ENCODE measurements at places on chromosomes 6 and 20.
A peak's percentile ranks its signal among the peaks of the same experiment; 100 is the strongest.

DNA sequence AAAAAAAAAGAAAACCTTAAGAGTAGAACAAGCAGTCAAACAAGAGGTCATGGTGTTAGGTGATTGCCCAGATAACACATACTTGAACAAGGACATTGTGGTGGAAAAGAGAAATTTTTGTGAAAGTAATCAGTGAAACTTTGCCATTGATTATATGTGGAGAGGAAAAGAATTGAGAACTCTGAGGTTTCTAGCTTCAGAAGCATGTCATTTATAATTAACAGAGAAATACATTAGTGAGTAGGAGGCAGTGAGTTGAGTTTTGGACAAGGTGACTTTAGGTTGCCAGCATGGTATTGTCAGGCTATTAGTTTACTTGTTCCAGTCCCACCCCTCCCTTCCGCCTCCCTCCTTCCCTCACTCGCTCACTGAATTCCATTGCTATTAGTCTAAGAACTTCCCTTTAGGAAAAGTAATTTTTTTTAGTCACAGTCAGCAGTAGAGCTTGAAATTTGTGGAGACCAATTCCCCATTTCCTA, 17.2 kb downstream of the TAB2 start:
- peak; percentile 83 for DNase-seq

- DNase-seq: peak; percentile 2
These were observed 52.7 kb upstream of the ELMO2 start for GRCh38 chr20:46458866-46459750.

DNA sequence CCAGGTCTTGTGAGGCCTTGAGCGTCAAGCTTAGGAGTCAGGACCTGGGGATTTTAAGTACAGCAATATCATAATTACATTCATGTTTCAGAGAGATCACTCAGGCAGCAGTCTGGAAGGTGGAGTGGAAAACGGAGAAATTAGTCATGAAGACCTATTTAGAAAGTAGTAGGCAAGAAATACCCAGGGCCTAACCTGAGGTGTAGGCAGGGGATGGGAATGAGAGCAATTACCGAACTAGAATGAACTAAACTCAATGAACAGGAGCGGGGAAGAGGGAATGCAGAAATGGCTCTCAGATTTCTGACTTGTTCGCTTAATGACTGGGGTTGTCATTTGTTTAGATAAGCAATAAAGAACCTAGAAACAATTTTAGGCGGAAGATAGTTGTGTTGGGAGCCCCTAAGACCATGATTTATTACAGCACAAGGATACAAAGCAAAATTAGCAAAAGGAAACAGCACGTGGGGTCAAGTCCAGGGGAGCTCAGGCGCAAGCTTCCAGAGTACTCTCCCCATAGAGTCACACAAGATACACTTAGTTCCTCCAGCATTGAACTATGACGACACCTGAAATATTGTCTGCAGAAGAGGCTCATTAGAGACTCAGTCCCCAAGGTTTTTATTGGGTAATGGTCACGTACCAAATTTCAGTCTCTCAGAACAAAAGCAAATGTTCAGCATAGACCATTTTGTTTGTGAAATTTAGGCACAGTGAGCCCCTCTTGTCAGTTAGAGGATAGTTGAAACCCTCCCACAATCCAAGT, 178.8 kb upstream of the AKAP12 start:
- DNase-seq: no peak

DNA sequence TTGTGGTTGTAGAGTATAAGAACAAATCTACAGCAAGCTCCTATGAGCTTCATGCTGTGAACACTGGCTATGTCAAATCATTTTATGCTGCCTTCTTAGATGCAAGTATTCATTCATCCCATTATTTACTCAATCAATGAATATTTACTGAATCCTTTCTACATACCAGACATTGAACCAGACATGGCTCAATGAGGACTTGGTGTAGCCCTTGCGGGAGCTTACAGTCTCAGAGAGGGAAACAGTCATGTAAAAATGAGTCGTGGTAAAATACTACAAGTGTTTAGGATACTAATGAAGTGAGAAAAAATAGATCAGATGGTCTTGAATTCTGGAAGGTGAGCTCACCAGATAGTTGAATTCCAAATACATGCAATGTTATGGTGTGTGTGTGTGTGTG, 44.8 kb upstream of the ENPP1 start:
- DNase-seq: no peak

GRCh38 chr20:3590164-3590563, 73.0 kb downstream of the GFRA4 start:
- no peak for DNase-seq

- no peak for DNase-seq
These were observed 69.1 kb upstream of the EYA4 start for GRCh38 chr6:133171989-133172604.

DNA sequence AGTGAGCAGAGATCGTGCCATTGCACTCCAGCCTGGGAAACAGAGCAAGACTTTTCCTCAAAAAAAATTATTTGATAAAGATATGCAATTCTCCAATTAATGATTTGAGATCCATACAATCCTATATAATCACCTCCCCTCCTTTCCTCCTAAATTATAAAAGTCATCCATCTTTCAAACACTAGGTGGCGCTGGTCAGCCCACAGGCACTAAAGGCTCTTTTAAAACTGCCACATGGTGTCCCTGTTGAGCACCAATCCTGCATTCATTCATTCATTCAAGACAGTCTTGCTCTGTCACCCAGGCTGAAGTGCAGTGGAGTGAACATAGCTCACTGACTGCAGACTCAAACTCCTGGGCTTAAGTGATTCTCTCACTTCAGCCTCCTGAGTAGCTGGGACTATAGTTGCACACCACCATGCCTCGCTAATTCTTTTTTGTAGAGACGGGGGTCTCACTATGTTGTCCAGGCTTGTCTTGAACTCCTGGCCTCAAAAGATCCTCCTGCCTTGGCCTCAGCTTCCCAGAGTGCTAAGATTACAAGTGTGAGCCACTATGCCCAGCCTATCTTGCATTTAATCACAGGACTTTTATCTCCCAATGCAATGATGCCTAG, 58.7 kb upstream of the SLC2A12 start:
- DNase-seq: peak; percentile 72

GRCh38 chr6:31426395-31427354, 23.3 kb downstream of the MICA start:
- DNase-seq: no peak

DNA sequence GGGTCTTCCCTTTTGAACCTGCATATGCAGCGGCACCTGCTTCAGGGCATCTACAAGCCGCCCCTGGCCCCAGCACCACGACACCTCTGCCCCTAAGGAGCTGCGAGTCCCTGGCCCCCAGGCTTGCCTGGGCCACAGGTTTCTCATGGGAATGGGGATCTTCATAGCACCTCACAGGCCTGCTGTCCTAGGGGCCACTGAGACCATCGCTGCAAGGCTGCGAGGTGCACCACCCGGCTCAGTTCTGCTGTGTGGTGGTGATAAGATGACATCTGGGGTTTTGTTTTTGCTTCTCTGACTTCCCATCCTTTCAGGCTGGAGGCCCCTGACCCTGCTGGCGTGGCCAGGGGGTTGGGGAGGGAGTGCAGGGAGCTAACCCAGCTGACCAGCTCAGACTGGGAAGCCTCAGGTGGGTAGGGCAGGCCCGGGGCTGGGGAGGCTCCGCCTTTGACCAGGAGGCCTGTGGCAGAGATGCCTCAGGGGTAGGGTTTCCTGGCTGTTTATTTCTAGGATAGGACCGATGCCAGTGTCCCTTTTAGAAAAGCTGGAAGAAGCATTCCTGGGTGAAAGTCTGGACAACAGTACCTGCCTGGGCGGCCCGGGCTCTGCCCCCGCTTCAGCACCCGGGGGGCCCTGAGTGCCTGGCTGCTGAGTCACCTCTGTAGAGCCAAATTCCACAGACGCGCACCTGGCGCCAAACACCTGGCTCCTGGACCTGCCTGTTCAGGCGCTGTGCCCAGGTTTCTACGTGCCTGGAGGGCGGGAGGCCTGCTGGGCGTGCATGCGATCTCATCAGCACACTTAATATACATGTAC, 264.7 kb downstream of the DLL1 start:
- no peak for DNase-seq

DNA sequence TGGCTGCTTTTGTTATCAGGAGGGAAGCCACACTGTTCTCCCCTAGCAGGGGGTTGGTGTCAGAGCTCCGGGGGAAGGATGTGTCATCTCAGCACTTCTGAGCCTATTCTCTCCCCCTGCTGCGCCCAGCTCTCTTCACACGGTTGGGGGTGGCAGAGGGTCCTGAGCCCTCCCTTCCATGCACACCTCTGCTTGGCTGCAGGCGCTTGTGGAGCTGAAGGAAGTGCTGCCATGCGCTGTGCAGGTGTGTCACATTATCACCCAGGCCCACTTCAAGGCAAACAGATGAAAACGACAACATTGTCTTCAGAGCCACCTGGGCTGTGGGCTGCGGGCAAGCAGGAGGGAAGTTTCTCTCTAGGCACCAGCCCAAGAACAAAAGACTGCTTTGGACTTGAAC, 263.4 kb downstream of the BMP7 start:
- DNase-seq: no peak

DNA sequence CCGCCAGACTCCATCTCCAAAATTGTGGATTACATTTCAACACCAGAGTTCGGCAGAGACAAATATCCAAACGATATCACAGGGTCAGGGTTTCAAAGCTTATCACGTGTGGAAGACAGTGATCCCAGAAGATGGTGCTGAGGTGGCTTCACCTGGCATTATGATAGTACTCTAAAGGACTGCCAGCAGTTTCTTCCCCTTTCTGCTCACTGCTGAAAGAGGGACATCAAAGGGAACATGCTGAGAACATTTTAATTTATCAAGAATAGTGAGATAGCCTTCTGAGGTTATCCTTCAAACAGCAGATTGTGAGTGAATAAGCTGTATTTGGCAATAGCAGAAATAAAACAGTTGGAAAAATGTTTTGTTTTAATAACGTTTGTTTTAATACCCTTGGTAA, 79.7 kb downstream of the FIG4 start:
- no peak for DNase-seq

DNA sequence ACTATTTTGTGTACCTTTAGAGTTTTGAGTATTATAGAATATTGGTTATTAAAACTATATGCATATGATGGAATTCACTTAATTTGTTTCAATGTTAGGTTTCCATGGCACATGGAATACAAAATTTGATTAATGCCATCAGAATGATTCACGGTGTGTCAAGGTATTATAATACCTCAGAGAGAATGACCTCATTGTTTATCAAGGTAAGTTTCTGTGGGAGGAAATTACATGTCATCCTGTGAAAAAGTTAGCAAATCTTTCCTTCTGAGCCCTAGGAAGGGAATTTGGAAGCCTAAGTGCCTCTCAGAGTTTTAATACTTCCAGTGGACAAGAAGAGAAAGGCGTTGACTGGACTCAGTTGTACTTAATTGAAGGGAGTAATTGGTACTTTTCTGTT, 40.8 kb downstream of the DNAH8 start:
- DNase-seq: no peak

DNA sequence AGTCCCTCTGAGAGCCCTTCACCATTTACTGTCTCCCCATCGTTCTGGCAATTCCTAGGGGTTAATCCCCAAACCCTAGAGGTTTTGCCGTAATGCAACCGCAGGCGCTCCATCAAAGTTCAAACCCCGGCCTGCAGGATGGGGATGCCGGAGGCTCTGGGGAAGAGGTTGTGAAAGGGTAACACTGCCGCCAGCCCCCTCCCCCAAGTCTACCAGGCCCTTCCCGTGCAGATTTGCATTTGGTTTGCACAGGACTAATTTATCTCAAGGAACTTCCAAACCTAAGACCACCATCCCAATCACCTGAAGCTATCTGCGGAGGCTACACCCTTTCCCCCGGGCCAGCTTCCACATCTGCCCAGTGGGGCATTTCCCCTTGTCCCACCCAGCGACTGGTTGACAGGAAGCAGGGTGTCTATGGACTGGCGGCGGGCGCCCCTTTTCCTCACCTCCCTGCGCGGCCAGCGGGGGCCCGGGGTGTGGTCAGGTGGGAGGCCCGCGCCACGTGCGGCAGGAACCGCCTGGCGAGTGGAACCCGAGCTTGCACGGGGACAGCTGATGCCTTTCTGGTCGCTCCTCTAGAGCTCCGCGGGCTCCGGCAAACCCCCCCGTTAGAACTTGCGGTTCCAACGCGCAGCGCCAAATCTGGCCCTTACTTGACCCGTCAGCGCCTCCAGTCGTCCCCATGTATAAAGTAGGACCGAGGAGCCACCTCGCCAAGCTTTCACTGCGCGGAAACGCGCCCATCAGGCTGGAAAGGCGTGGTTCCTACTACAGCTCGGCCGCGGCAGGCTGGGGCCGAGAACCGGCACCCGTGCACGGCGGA, 9.4 kb upstream of the SLC4A11 start:
- DNase-seq: peak; percentile 29

- DNase-seq: peak; percentile 39
These were observed 20.4 kb downstream of the VTA1 start for GRCh38 chr6:142167486-142167885.

DNA sequence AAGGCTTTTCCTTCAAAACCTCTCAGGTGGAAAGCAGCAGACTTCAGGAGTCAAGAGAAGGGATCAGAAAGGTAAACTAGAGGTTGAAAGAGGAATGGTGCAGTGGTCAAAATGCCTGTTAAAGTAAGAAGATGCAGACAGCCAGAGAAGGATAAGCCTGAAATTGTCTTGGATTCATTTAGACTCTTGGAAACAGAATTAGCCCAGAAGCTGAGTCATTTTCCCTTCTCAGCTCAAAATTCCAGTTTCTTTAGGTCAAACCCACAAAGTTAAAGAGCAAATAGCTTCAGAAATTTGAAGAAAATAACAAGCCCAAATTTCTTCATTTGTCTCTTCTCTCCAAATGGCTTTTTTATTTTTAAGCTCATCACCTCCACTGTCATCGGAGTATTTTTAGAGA, 73.9 kb downstream of the DHX35 start:
- peak; percentile 4 for DNase-seq

- DNase-seq: no peak
These were observed 185.5 kb upstream of the SALL4 start for GRCh38 chr20:51987812-51988211.

- DNase-seq: no peak
These were observed 617.7 kb upstream of the AGPAT4 start for GRCh38 chr6:161891542-161891941.

DNA sequence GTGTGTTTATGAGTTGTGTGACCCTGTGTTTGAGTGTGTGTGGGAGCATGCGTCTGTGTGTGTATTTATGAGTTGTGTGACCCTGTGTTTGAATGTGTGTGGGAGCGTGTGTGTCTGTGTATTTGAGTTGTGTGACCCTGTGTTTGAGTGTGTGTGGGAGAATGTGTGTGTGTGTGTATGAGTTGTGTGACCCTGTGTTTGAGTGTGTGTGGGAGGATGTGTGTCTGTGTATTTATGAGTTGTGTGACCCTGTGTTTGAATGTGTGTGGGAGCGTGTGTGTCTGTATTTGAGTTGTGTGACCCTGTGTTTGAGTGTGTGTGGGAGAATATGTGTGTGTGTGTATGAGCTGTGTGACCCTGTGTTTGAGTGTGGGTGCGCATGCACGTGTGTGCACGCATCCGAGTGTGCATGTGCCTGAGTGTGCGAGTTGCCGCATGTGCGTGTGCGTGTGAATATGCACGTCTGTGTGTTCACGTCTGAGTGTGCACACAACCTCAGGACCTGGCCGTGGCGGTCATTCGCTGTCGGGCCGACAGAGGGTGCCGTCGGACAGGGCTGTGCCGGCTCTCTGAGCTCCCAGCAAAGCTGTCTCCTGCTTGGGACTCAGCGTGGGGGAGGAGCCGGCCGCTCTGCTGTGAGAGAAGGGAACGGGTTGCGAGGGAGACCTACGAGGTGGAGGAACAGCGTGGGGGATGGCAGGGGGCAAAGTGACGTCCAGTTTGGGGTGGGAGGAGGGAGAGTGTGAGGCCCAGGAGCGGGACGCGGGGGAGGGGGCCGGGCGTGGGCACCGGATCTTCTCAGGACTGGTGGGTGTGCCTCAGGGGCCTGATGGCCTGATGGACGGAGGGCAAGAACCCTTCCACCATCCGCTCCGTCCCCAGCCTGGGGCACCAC, 19.7 kb downstream of the SLC17A9 start:
- DNase-seq: peak; percentile 81

GRCh38 chr6:136134268-136134667, 115.8 kb downstream of the MTFR2 start:
- DNase-seq: no peak
